ENCODE measurements at places on chromosomes 16 and 17.
A peak's percentile ranks its signal among the peaks of the same experiment; 100 is the strongest.

GRCh38 chr17:48600244-48601098 is 4.3 kb downstream of the HOXB6 start:
- no peak for DNase-seq

- no peak for DNase-seq
Observed at GRCh38 chr17:76920364-76921139, 52.3 kb downstream of the MGAT5B start.

GRCh38 chr17:7046127-7046724 is 2.3 kb upstream of the SLC16A11 start:
- no peak for DNase-seq

DNA sequence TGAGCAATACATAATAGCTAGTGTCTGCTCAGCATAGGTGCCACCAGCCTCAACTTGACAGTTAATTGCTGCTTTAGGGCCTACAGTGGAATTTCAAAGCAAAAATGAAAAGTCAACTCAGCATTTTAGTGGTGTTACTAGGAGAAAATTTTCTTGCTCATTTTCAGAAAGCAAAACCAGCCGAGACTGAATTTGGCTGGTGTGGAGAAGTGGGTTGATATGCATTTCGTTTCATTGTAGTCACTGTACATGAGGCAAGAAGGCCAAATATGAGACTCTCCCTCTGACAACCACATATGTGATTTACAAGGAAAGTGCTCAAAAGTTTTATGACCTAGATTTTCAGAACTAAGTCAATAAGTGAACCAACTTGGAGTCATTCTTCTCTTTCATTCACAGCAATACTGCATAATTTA is 54.0 kb downstream of the DUSP14 start:
- no peak for DNase-seq

DNA sequence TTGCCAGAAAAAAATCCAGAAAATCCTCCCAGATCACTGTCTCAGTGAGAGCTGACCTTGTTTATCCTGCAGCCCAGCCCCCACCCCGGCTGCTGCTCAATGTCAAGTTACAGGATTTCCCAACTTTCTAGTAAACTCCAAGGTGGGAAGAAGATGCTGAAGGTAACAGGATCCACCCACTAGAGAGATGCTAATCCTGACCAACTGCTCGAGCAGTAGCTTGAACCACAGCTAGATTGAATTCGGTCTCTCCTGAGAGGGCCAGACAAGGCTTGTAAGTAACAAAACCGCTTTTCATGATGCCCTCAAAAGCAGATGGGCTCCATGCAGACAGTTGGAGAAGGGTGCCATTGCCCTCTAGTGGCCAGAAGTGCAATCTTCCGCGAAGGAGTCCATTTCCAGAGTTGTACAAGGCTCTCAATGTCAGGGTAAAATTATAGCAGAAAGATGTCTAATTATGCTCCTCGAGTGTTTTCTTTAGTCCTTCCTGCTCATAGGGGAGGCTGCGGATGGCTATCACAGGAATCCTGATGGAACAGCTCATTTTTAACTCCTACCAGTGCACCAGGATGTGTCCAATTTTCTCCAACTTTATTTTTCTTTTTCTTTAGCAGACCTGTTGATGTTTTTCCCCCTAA is 3.9 kb downstream of the CDH11 start:
- peak; percentile 17 for DNase-seq

DNA sequence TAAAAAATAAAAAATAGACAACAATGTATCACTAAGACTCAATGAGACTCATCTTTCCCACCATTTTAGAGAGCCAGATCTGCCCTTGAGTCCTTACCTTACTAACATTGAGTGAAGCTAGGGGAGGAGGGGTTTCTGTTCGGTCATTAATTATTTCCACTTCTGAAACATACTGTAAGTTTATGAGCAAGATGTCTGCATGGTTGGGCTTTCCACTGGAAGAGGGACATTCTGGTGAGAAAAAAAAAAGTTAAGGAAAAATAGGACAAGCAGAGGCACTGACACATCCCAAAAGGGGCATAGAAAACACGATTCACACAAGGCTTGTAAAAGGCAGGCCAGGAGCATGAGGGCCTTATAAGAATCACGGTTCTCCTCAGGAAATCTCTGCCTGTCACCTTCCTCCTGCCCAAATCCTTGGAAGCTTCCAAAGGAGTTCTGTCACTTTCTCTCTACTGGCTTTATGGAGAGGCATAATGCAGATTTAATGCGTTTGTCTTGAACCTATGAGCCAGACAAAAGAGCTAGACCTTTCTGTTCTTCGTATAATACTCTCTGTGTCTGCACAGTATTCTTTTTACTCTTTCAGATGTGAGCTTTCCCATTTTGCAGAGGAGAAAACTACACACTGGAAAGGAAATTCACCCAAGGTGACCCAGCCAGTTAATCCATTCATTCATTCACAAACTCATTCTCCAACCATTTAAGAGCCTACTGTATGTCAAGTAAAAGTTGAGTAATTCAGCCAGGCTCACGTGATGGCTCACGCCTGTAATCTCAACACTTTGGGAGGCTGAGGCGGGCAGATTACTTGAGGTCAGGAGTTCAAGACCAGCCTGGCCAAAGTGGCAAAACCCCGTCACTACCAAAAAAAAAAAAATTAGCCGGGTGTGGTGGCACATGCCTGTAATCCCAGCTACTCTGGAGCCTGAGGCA is 2.5 kb downstream of the LSM12 start:
- no peak for DNase-seq

DNA sequence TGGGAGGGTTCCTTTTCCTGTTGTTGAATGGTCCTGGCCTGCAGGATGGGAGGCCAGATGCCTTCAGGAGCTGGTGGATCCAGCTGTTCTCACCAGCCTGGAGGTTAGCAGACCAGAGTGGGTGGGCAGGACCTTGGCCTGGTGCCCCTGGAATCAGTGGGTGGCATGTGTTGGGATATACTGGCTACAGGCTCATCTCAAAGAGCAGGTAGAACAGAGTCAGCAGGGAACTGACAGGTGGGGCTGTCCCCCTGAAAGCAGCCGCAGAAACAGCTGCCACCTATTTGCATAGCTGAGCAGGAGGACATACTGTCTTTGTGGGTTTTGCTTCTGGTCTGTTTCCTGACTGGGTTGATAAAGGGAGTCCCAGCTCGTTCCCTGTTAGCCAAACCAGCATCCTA is 144.1 kb downstream of the RAB11FIP4 start:
- DNase-seq: no peak

DNA sequence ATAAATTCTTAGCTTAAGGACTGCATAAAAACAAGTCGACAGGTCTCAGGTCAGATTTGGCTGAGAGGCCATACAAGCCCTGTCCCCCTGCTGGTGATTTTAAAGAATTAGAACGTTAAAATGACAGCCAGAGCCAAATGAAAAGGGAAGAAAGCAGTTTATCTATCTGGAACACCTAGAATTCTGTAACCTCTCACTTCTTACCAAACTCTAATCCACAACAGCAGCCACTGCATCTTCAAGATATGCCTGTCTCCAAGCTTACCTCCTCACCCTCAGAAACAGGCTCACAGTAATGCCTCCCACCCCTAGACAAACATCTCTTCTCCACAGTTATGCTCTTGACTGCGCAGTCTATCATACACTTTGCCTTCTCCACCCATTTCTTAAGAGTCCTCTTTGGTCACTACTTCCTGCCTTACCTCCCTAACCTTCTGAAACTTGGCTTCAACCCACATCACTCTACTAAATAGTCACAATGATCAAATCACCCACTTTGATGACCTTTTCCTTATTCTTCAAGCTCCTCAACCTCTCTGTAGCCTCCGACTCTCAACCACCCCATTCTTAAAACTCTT is 14.2 kb downstream of the ANKFY1 start:
- no peak for DNase-seq

- peak; percentile 32 for DNase-seq
Observed at GRCh38 chr17:34378664-34379101, 15.7 kb upstream of the CCL1 start.

DNA sequence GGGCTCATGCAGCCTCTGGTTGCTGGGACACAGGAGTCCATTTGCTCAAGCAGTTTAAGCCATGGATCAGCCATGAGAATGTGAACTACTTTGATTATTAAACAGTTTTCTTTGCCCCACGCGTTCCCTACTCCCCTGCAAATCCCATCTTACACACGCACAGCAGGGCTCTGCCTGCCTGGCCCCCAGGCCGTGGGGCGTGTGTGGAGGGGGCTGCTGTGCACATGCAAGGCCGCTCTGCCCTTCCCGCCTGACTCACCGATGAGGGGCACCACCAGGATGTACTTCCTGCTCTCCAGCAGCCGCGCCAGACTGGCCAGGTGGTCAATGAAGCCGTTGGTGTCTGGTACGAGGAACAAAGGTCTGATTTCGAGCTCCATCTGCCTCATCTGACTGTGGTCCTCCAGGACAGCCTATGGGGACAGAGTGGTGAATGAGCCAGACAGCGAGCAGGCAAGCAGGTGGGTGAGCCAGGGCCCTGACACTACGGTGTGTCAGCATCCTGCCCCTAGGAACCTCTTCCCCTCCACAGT is 13.7 kb downstream of the HIC1 start:
- DNase-seq: no peak

GRCh38 chr16:24700549-24701392 is 28.7 kb upstream of the TNRC6A start:
- DNase-seq: no peak

GRCh38 chr16:62978451-62978850 is 942.2 kb upstream of the CDH8 start:
- no peak for DNase-seq

DNA sequence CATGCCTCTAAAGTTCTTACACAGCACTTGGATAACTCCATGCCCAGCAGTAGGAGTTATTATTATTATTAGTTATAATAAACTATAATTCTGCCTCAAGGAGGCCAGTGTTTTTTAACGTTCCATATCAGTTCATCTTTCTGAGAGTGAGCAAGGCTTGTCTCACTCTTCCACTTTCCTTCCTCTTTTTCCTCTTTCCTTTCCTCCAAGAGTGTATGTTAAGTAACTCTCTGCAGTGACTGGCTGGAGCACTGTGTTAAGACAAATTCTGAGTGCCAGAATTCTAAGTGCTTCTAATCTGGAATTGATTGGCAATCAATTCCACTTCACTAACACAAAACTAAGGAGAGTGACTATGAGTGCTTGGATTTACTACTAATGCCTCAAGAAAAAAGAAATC is 16.4 kb downstream of the CLEC19A start:
- DNase-seq: no peak

- DNase-seq: no peak
Observed at GRCh38 chr17:40524243-40524965, 23.0 kb upstream of the TNS4 start.

- no peak for DNase-seq
Observed at GRCh38 chr17:62080647-62081046, 15.6 kb upstream of the MED13 start.

GRCh38 chr16:89701425-89702406 is at the start of gene SPATA2L:
Gene SPATA2L, minus strand, starts transcription at chr16:89701705. Its CDS starts 473 bp downstream, at chr16:89701232.
- DNase-seq: peak; percentile 95

- no peak for DNase-seq
Observed at GRCh38 chr16:66547101-66547989, 2.6 kb downstream of the TK2 start.

GRCh38 chr16:4601864-4602186 is 12.9 kb downstream of the UBALD1 start:
- DNase-seq: no peak

DNA sequence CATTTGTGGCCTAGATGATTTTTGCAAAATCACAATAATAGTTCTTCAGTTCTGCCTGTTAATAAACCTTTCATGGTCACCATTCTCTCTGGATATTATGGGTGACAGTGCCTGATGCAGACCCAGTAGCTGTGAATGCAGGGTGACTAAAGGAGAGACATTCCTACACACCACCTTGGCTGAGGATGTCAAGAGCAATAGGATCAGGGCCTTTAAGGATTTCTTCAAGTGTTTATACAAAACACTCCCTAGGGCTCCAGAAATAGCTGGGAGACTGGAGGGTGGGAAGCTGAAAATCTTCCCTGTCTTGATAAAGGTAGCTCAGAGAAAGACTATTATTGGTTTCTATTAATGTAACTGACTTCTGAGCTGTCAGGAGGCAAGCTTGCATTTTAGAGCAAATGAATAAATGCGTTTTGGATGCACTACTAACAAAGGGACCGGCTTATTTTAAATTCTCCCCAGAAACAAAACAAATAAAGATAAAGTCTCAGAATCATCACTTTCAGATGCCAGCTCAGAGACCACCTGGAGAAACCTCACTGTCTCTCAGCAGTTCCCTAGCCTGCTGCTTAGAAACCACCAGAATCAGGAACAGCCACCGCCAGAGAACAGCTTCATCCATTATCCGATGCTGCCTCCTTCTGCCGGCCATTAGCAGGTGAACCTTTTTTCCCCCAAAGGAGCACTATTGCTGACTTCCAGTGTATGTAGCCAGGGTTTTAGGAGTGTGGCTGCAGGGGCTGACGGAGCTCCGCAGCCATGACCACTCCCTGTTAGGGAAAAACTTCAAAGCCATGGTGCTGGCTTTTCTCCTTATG is 171.4 kb upstream of the DYNLRB2 start:
- no peak for DNase-seq

- DNase-seq: no peak
Observed at GRCh38 chr17:41186872-41187271, 2.2 kb upstream of the KRTAP4-1 start.

GRCh38 chr16:49928176-49929041 is 72.5 kb upstream of the ZNF423 start:
- no peak for DNase-seq

- DNase-seq: no peak
Observed at GRCh38 chr17:66509926-66510325, 207.5 kb downstream of the PRKCA start.

- no peak for DNase-seq
Observed at GRCh38 chr16:55376567-55377167, 52.7 kb downstream of the IRX6 start.

GRCh38 chr16:57374067-57374534 is 1.8 kb downstream of the CX3CL1 start:
- no peak for DNase-seq

DNA sequence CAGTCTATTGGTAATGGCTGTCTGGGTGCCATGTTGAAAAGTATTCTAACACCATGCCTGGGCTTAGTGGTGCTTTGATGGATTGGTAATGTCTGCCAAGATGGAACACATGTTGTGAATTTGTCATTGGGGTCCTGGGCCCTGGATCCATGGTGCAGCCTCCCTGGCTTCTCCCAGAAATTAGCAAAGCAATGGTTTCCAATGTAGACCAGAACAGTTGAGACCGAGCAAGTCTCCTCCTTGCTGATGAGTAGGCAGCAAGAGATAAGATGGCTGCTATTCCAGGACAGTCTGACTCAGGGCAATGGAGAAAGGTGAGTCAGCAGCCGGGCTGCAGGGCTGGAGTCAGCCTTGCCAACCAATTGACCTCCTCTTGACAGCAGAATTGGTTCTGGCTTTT is 30.8 kb downstream of the GPR139 start:
- DNase-seq: no peak

Measured in activated T-helper 1 cell treated with anti-CD3 and anti-CD28 coated beads, Interleukin-12 subunit alpha, Interleukin-12 subunit beta, Interleukin-2, Interleukin-4 antibody, amounts not matched to agents 30 ng/mL and 10 ng/mL and 1 ng/mL, durations not matched to agents 14 hours and 24 hours and 36 hours (primary cell).